ENCODE measurements at places on chromosomes 13 and 19. TPM values are rescaled to one million over a fixed set of nuclear protein-coding genes. Genes with fewer than 3 reads are reported as not detected.

APOC4 gene
- not detected for total RNA-seq

BICRA gene
- total RNA-seq, result 32.7 TPM

KLK3 gene
- not detected for total RNA-seq

DNA sequence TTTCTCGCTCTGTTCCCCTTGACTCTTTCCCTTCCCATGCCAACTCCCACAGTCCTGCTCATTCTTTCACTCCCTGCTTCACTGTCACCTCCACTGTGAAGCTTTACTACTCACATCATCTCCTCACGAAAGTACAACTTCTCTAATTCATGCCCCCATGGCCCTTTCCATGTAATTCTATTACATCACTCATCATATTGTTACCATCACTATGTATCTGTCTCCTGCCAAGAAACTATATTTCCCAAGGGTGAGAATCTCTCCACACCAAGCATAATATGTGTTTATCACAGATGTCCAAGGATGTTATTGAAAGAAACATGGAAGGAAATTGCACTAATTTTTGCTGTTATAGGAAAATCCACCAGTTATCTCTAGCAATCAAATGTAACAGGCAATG lies 37.2 kb upstream of the LRCH1 start:
- no peaks in the 10 kb centered on the region for H3K36me3 ChIP-seq
- H3K4me1 ChIP-seq, result no peaks in the 10 kb centered on the region
- no peak for DNase-seq
- H3K27me3 ChIP-seq, result peaks cover 7% of the 10 kb centered on the region
- H3K4me3 ChIP-seq, result no peak overlapping the region
- H3K27ac ChIP-seq, result no peak overlapping the region

- DNase-seq, result no peak
- H3K27ac ChIP-seq, result peak overlapping the region; percentile 90
- no peaks in the 10 kb centered on the region for H3K27me3 ChIP-seq
These were observed 574 bp downstream of the MKNK2 start for GRCh38 chr19:2050349-2050990.

DNA sequence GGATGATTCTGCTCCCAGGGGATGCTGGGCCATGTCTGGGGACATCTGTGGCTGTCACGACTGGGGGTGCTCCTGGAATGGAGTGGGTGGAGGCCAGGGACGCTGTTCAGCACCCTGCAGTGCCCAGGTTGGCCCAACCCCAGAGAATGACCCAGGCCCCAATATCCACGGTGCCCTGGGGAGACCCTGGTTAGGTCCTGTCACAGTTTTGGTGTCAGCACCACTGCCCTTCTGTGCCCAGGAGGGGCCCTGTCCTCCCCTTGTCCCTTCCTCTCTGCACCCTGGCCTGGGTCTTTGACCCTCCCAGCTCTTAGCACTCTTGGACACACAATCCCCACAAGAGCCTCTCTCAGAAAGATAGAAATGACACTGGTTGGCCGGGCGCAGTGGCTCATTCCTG lies 85.3 kb downstream of the GADD45B start:
- no peaks in the 10 kb centered on the region for H3K27me3 ChIP-seq
- H3K27ac ChIP-seq, result peak overlapping the region; percentile 99
- no peaks in the 10 kb centered on the region for H3K36me3 ChIP-seq
- H3K4me3 ChIP-seq, result peak overlapping the region; percentile 97
- H3K4me1 ChIP-seq, result peaks cover 22% of the 10 kb centered on the region

GRCh38 chr13:34722922-34723321 lies 219.1 kb upstream of the NBEA start:
- H3K27me3 ChIP-seq, result no peaks in the 10 kb centered on the region
- no peak overlapping the region for H3K4me3 ChIP-seq
- no peaks in the 10 kb centered on the region for H3K36me3 ChIP-seq
- DNase-seq, result no peak

CTXN1 gene
- total RNA-seq, result not detected

DNA sequence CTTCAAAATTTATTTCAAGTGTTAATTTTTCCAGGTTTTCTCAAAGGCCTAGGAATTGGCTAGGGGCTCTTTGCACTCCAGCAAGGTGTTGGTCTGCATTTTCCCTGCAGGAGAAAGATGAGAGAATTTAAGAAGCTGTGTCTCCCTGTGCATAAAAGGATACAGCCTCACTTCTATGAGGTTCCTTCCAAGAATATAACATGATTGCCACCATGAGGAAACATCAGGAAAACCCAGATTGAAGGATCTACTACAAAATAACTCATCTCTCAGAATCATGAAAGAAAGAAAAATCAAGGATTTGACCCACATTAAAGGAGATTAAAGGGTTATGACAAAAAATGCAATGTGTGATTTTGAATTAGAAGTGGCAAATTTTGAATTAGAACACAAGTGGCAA lies 69.9 kb downstream of the RUBCNL start:
- peaks cover 6% of the 10 kb centered on the region for H3K36me3 ChIP-seq
- no peak for DNase-seq
- H3K4me3 ChIP-seq, result no peak overlapping the region

FGF21 gene
- total RNA-seq, result not detected

GRCh38 chr19:30781519-30781918 lies 409.3 kb downstream of the ZNF536 start:
- no peak overlapping the region for H3K4me3 ChIP-seq
- no peaks in the 10 kb centered on the region for H3K4me1 ChIP-seq
- no peaks in the 10 kb centered on the region for H3K36me3 ChIP-seq
- peaks cover 33% of the 10 kb centered on the region for H3K27me3 ChIP-seq
- no peak for DNase-seq

- no peak overlapping the region for H3K27ac ChIP-seq
- no peaks in the 10 kb centered on the region for H3K27me3 ChIP-seq
- peaks cover 1% of the 10 kb centered on the region for H3K36me3 ChIP-seq
- no peak for DNase-seq
- peaks cover 77% of the 10 kb centered on the region for H3K4me1 ChIP-seq
These were observed 69.8 kb downstream of the LRCH1 start for GRCh38 chr13:46622630-46623256.

- no peak for DNase-seq
- H3K27me3 ChIP-seq, result no peaks in the 10 kb centered on the region
- peaks cover 2% of the 10 kb centered on the region for H3K36me3 ChIP-seq
These were observed 56.5 kb downstream of the CDK8 start for GRCh38 chr13:26310470-26310869.

GRCh38 chr13:100306434-100306999 lies 217.6 kb downstream of the PCCA start:
- no peak overlapping the region for H3K4me3 ChIP-seq
- no peaks in the 10 kb centered on the region for H3K4me1 ChIP-seq
- DNase-seq, result no peak
- H3K27ac ChIP-seq, result no peak overlapping the region

CYP4F2 gene
- total RNA-seq, result not detected

TPTE2 gene
- 0.31 TPM for total RNA-seq

DNA sequence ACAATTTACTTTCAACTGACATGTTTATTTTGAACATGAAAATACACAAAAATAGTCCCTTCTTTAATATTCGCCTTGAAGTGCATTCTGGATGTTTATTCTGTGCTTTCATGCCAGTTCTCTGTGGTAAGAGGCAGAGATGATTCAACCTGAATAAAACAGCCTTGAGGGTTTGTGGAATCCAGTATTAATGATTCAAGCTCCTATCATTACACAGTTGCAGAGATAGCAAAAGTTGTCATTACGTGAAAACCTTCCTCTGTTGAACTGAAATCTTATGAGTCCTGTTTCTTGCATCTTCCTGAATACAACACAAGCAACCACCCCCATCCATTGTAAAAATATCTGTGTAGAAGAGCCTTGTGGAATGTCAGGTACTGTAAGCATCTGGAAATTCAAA lies 142.3 kb upstream of the HTR2A start:
- no peak overlapping the region for H3K27ac ChIP-seq
- H3K27me3 ChIP-seq, result peaks cover 25% of the 10 kb centered on the region
- H3K36me3 ChIP-seq, result no peaks in the 10 kb centered on the region
- no peak overlapping the region for H3K4me3 ChIP-seq

IFNL1 gene
- not detected for total RNA-seq

C19orf67 gene
- total RNA-seq, result not detected

DNA sequence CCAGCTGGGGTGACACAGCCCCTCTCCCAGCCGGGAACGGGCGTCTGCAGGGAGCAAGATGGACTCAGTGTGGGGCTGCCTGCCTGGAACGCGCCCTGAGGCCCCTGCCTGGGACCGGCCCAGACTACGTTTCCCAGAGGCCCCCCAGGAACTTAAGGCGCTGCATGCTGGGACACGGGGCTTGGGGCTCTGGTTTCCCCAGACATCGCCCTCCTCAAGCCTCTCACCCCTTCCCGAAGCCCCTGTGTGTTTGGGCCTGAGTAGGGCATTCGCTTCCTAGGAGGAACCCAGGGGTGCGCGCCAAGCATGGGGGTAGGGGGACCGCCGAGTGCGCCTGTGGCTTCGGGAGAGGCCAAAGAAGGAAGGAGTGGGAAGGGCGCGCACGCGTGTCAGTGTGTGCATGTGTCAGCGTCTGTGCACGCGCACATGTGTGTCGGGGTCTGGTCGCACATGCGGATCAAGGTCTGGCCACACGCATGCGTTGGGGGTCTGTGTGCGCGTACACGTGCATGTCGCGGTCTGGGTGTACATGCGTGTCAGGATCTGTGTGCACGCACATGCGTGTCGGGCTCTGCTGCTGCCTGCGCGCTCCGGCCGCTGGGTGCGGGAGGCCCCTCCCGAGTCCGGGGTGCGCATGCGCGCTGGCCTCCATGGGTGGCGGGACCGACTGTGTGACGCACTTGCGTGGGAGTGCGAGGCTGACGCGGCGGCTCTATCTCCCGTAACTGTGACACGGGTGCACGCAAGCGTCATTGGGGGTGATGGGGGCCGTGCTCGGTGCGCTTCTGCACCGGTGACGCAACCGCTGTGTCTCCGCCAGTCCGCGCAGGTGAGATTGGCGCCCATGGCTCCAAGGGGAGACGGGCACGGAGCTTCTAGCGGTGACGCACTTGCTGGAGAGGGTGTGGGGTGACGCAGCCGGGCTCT lies 16.2 kb downstream of the ZNF331 start:
- DNase-seq, result peak; percentile 96
- peaks cover 24% of the 10 kb centered on the region for H3K4me1 ChIP-seq
- H3K36me3 ChIP-seq, result peaks cover 49% of the 10 kb centered on the region
- peak overlapping the region; percentile 100 for H3K27ac ChIP-seq

DNA sequence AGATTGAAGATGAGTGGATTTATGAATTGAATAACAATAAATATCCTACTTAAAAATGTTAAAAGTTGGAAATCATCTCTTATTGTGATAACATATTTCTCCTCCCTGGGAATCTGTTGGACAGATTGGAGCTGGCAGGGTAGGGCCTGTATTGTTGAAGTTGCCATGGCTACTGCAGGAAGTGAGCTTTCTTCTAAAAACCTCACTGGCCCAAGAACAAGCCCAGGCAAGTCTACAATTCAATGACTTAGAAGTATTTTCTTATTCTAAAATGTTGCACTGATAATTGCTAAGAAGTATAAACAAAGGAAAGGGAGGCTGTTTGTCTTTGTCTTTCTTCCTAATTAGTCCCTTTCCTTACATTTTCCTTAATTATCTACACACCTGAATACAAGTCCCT lies 112.1 kb downstream of the DLEU7 start:
- H3K27me3 ChIP-seq, result no peaks in the 10 kb centered on the region
- H3K4me3 ChIP-seq, result no peak overlapping the region
- no peaks in the 10 kb centered on the region for H3K36me3 ChIP-seq
- no peak for DNase-seq
- H3K4me1 ChIP-seq, result peaks cover 2% of the 10 kb centered on the region

PROZ gene
- not detected for total RNA-seq

LIPE gene
- 29.5 TPM for total RNA-seq

GRCh38 chr13:41706152-41706551 lies 248.8 kb downstream of the RGCC start:
- no peak overlapping the region for H3K4me3 ChIP-seq
- H3K27me3 ChIP-seq, result no peaks in the 10 kb centered on the region
- no peak for DNase-seq
- H3K36me3 ChIP-seq, result no peaks in the 10 kb centered on the region
- no peak overlapping the region for H3K27ac ChIP-seq
- no peaks in the 10 kb centered on the region for H3K4me1 ChIP-seq

IGFL3 gene
- total RNA-seq, result not detected

- H3K27ac ChIP-seq, result no peak overlapping the region
- H3K27me3 ChIP-seq, result peaks cover 1% of the 10 kb centered on the region
- DNase-seq, result no peak
- no peak overlapping the region for H3K4me3 ChIP-seq
- no peaks in the 10 kb centered on the region for H3K4me1 ChIP-seq
These were observed 179.4 kb downstream of the FGF9 start for GRCh38 chr13:21850013-21851006.

- peak; percentile 65 for DNase-seq
- H3K27ac ChIP-seq, result peak overlapping the region; percentile 90
- peaks cover 21% of the 10 kb centered on the region for H3K4me1 ChIP-seq
These were observed 111.9 kb downstream of the KCNRG start for GRCh38 chr13:50126993-50127725.

PCSK4 gene
- total RNA-seq, result 11.1 TPM

DNA sequence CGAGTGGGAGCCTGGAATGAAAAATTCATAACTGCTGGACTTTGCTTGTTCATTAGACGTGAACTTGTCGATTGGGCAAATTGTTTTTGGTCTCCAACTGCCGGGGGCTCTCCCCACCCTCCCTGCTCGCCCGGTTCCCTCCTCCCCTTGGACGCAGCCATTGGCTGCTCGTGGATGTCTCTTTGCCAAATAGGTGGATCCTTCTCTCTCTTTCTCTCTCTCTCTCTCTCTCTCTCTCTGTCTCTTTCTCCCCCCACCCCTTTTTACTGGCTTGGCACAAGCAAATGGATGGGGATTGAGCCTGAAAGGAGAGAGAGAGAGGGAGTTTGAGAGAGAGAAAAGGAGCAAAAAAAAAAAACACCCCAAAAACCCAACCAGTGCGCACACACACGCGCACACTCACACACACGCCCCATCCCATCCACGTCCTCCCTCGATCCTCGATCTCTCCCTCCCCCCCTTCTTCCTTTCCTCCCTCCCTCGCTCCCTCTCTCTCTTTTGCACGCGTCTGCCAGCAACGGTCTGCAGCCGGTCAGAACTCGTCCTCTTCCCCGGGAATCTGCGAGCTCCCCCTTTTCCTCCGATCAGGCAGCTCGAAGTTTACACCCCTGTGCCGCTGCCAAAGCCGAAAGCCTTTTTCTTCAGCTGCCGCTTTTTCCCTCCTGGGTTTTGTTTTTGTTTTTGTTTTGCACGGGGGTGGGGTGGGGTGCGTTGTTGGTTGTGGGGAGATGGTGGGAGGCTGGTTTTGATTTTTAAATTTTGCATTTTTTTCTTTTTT lies 27.8 kb downstream of the NFIX start:
- H3K36me3 ChIP-seq, result peaks cover 24% of the 10 kb centered on the region
- peaks cover 13% of the 10 kb centered on the region for H3K4me1 ChIP-seq
- H3K27me3 ChIP-seq, result peaks cover 12% of the 10 kb centered on the region
- DNase-seq, result no peak
- no peak overlapping the region for H3K27ac ChIP-seq
- peak overlapping the region; percentile 88 for H3K4me3 ChIP-seq

GRCh38 chr19:39347332-39348164 lies 5.3 kb downstream of the SAMD4B start:
- H3K4me1 ChIP-seq, result peaks cover 62% of the 10 kb centered on the region
- DNase-seq, result no peak
- H3K4me3 ChIP-seq, result no peak overlapping the region
- no peaks in the 10 kb centered on the region for H3K36me3 ChIP-seq
- peak overlapping the region; percentile 35 for H3K27ac ChIP-seq
- H3K27me3 ChIP-seq, result no peaks in the 10 kb centered on the region

- H3K27me3 ChIP-seq, result no peaks in the 10 kb centered on the region
- no peak for DNase-seq
- peaks cover 16% of the 10 kb centered on the region for H3K4me1 ChIP-seq
- H3K36me3 ChIP-seq, result no peaks in the 10 kb centered on the region
These were observed 188.2 kb upstream of the TSC22D1 start for GRCh38 chr13:44764302-44764692.
